Stimulated activated CD4-positive, alpha-beta T cell treated with anti-CD3 and anti-CD28 coated beads, Interleukin-12 subunit alpha, Interleukin-12 subunit beta, amount 100 ng/mL, for 24 hours (primary cell): ENCODE measurements at places on chromosomes 4 and X.

- no peak for DNase-seq
These were observed 57.0 kb upstream of the MXD4 start for GRCh38 chr4:2318885-2319284.

DNA sequence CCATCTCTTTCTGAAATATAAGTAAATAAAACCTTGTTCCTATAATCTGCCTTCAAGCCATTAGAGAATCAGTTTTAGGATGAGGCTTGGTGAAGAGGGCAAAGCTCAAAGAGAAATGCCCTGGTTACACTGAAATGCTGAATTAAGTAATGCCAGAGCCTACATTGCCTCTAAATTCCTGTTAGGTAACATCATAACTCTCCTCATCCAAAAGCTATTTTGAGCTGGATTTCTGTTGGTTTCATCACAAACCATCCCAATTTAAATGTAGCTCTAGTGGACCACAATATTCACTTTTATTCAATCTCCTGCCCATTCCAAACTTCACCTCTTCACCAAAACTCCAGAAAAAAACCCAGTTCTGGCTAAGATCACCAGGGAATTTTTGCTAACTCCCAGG is 1319.7 kb upstream of the TENM3 start:
- no peak for DNase-seq

DNA sequence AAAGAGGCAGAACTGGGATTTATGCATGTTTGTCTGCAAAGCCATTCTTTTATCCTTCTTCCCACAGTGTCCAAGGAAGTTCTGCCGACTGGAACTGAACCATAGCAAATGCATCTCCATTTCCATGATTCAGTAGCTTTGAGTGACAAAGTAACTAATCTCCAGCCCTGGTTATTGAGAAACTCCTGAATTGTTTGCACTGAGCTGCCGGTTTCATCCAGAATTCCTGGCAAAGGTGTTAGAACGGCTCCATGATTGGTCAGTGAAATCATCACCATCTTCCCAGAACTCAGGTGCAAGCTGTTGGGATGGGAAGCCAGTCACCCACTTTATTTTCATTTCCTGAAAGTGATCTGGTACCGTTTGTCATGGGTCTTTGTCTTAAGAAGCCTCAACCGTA is 47.0 kb upstream of the SLC34A2 start:
- DNase-seq, result no peak

- DNase-seq, result no peak
These were observed 40.5 kb downstream of the CASP6 start for GRCh38 chr4:109662771-109663170.

DNA sequence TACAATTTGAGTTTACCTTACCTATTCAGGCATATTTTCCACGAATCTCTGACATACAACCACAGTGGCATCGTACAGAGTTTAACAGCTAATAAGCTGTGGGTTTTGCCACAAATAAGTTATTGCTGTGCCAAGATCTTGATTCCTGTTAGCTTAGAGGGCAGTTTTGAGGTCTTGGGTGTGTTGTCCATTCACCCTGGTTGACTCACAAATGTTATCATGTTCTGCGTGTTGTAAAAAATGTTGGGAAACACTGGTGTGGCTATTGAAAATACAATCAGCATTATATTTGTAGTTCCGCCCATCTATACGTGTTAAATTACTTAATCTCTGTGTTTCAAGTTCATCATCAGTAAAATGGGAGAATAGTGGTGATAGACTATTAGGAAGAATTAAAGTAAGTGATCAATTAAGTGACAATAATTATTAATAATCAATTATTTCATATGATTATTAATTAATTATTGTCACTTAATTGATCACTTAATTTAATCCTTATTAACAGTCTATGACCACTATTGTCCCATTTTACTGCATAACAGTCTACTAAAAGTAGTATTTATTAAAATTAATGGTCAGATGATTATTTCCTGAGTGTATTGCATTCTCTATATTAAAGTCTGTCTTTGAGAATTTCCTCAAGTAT is 96.3 kb downstream of the TMA16 start:
- DNase-seq, result no peak

- DNase-seq, result no peak
These were observed 11.0 kb downstream of the PTTG2 start for GRCh38 chr4:37971202-37971601.

GRCh38 chrX:25019707-25020390 is 4.1 kb upstream of the ARX start:
- no peak for DNase-seq

- no peak for DNase-seq
These were observed 9.5 kb downstream of the CSTF2 start for GRCh38 chrX:100829730-100830129.

DNA sequence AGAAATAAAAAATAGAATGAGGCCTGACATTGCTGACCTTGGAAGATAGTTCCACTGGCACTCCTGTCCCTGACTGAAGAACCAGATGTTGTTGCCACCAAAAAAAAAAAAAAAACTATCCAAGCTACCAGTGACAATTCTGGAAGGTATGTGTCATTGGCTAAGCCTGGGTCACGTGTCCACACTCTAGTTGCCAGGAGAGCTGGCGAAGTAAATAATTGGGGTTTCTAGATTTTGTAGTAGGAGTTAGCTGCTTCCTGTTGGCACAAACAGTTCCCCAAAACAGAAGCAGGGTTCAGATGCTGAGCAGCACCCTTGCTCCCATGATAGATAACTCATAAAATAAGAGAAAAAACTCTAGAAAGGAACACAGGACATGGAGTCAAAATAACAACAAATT is 20.5 kb downstream of the MND1 start:
- DNase-seq, result no peak

GRCh38 chrX:9493936-9494335 is 29.1 kb downstream of the TBL1X start:
- no peak for DNase-seq

DNA sequence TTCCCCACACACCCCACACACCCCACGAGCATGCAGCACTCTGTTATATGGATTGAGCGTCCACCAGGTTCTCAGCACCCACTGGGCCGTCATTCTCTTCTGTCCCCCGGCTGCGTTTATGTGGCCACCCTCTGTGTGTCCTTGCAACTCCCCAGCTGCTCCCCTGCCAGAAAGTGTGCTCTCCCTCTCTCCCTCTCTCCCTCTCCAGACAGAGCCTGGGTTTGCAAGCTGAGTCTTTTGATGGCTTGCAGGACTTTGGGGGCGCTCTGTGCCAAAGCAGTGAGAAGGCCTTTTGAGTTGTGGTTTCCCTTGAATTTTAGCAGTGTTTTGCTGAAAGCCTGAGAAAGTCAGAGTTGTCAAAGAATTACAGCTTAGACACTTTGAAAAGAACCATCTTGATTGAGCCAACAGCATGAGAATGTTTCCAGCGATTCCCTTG is 173.5 kb downstream of the DCLK2 start:
- DNase-seq, result no peak

- no peak for DNase-seq
These were observed 149.4 kb downstream of the SOX3 start for GRCh38 chrX:140355429-140355828.

DNA sequence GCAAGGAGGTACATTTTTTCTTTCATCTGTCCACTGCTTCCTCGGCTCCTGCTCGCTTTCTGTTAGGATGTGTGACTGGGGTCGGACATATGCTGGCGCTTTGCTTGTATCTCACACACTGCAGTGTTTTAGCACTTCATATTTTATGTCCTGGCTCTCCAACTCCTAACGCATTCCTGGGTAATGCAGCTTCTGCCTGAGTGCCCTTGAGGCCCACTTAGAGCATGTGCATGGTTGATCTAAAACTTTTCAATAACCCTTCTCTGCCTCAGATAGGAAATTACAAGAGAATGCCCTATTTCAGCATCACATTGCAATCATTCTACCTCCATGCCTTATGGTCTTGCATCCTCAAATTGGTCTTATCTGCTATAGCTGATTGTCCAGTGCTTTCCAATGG is 65.3 kb downstream of the NEIL3 start:
- no peak for DNase-seq

GRCh38 chr4:186240848-186241491 is 13.7 kb downstream of the KLKB1 start:
- DNase-seq, result no peak

- no peak for DNase-seq
These were observed 81.4 kb upstream of the CPEB2 start for GRCh38 chr4:14920759-14921320.

- no peak for DNase-seq
These were observed 95.5 kb downstream of the EIF4E start for GRCh38 chr4:98833384-98833783.

GRCh38 chr4:52877036-52877435 is 14.9 kb downstream of the RASL11B start:
- no peak for DNase-seq

DNA sequence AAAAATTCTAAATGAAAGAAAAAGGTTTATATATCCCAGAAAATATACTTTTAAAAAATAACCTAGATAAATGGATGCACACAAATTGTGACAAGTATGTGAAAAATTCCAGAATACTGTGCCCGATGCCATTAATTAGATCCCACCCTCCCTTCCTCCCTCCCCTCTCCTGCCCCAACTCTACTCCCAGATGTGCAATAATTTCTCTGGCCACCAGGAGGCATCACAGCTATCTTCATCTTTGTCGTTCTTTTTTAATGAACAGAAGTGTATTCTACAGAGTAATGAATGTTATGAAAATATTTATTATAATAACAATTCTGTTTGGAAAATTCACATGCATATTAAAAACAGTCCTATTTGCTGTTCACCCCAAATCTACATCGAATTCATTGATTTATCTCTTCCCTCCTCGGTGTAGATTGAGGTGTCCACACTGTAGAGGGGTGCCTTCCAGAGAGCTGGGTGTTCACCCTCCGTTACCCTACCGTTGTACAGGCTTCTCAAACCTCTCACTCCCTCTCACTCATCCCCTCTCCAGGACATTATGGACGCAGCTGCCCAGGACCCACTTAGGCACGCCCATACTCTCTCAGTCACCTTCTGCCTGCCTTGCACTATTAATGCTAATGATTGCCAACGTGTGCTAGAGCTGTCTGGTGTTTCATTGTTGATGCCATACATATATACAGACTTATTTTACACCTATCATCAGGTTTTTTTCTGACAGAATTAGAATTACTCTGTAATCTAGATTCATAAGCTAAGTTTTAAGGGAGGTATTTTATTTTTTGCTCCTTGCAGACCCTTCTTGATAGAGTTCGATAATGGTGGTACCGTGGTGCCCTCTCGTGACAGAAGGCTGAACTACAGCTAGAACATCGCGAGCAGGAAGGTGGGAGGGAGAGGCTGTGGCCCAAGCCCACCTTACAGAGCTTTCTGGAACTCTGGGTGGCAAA is 14.1 kb downstream of the RAB40AL start:
- peak; percentile 2 for DNase-seq

DNA sequence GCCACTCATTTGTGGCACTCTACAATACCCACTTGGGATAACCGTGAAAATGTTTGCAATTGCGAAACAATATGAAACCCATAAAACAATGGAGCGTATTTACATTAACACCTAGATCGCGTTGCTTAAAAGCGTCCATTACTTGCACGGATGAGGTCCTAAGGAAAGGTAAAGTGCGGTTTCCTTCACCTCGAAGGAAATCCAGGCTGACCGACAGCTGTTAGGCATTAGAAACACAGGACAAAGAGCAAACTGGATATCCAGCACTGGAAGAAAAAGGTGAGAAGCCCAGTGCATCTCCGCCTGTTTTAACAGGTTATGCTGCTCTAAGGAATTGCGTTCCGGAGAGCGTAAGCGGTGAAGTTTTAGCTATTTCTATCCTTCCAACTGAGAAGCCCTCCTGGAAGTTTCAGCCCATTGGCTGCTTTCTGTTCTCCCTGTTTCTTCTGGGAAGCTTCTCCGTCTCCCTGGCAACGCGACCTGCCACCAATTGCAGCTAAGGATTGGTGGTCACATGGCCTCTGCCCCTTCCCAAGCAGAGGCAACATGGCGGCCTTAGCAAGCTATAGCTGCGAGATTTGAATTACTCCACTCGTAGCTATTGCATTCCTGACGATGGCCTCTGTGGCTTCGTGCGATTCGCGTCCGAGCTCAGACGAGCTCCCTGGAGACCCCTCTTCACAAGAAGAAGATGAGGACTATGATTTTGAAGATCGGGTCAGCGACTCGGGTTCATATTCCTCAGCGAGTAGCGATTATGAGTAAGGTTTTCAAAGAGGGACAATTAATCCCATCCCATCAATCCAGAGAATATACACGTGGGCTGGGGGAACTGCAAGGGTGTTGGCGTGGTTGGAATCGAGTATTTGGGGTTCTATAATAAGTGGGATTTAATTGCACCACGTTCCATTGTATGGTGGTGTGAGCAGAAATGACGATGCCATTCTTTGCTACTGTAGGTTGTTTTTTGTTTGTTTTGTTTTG is at the start of gene INTU:
TSS of gene INTU (plus strand) at position 538 of the 984 bp plus-strand sequence. CDS start at position 616, 78 bp downstream.
- peak; percentile 32 for DNase-seq

- DNase-seq, result no peak
These were observed 78.2 kb upstream of the PDE5A start for GRCh38 chr4:119706804-119707203.

DNA sequence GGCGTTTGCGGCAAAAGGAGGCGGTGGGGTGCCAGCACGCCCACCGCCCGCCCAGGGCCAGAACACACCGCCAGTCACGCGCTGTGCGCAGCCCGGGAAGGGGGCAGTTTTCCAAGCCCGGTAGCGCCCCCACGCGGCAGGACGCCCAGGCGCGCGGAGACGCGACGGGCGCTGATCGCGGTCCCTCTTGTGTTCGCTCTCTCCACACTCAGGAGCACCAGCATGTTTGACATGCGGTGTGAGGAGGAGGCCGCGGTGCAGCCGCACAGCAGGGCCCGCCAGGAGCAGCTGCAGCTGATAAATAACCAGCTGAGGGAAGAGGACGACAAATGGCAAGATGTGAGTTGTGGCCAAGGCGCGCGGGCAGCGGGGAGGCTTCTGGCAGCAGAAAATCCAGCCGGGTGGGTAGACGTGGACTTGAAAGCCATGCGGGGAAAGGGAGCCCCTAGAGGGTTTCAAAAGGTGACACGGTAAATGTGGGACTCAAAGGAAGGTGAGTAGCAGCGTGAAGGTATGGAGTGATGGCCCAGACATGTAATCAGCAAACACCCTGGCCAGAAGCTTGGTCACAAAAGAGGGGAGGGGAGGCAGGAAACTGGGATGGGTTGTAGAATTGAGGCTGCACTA is 104.1 kb downstream of the PHOX2B start:
- DNase-seq, result no peak

- DNase-seq, result no peak
These were observed 297.8 kb downstream of the ANK2 start for GRCh38 chr4:113347245-113347644.

GRCh38 chrX:39196192-39197102 is 395.2 kb downstream of the MID1IP1 start:
- no peak for DNase-seq

DNA sequence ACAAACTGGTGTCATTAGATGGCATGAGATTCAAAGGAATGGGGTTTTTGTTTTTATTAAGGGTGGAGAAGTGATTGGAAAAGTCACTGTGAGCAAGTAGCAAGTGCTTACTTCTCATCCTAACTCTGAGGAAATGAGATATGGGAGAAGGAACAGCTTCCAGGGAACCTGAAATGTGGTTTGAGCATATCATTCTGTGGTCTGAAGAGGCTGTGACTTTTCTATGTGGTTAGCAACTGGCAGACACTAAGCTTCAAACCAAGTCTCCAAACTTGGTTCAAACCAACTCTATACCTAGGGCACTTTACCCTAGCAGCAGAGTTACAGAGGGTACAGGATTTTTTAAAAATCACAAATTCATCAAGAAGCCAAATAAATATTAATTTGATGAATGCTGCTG is 58.2 kb downstream of the DCLK2 start:
- no peak for DNase-seq
